Common myeloid progenitor, CD34-positive (primary cell): ENCODE measurements at places on chromosomes 5 and 9.

DNA sequence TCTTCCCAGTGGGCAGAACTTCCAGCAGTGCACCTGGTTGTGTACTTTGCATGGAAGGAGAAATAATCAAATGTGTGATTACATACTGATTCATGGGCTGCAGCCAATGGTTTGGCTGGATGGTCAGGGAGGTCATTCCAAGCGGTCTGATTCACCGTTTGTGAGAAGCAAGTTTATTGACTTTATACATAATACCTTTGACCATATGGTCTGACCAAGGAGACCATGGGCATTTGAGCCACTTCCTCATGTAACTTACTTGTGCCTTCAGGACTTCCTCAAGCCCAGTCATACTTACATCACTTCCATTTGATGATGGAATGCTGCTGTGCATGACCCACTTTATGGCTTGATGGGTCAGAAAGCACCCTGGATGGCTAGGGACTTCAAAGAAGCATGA, 41.1 kb downstream of the DAP start:
- no peak for DNase-seq

GRCh38 chr5:80565330-80565729, 4.8 kb downstream of the ANKRD34B start:
- DNase-seq = no peak

DNA sequence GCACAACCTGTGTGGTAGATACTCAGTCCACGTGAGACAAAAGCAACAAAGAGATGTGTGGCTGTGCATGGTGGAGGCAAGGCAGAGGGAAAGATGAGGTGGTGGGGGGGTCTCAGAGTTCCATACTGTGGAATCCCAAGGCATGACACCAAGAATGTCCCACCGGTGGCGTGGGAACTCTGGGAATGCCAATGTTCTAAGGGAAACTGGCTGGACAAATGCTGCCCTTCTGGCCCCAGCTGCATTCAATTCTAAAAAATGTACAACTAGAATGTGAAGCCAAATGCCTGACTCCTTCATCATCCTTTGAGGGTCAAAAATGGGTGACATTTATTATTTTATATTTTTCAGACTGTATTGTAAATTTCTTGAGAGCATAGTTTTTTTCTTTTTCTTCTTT, 58.2 kb upstream of the EQTN start:
- no peak for DNase-seq

- DNase-seq = no peak
Observed at GRCh38 chr9:89716559-89716958, 111.7 kb downstream of the GADD45G start.

DNA sequence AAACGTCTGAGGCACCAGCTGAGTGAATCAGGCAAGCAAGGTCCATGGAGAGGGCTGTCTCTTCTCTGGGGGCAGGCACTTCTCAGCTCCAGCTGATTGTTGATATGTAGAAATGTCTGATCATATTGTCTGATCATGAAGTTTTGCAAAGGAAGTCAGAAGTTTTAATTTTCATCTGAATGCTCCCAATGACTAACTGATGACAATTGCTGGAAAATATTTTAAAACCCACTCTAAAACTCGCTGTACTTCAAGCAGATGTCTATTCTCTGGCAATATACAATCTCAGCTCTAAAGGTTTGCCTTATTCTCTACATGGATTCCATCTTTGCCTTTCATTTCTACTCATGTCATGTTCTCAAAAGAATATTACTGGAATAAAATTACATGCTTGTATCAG, 12.7 kb downstream of the PLK2 start:
- no peak for DNase-seq

DNA sequence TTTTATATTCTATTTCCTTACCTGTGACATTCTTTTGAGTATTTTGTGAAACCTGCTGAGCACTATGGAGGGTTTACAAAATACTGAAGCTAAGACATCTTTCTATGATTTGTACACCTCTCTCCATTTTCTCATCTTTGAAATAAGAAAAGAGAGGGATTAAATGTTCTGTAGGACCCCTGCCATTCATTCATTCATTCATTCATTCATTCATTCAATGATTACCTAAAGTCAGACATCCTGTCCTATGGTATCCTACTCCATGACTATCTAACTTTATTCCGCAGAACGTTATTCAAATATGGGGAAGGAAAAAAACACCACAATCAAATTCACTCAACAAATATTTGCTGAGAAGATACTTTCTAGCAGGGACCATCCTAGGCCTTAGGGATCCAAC, 51.4 kb downstream of the AP3B1 start:
- no peak for DNase-seq

GRCh38 chr5:75331-76320, 16.3 kb upstream of the PLEKHG4B start:
- no peak for DNase-seq

DNA sequence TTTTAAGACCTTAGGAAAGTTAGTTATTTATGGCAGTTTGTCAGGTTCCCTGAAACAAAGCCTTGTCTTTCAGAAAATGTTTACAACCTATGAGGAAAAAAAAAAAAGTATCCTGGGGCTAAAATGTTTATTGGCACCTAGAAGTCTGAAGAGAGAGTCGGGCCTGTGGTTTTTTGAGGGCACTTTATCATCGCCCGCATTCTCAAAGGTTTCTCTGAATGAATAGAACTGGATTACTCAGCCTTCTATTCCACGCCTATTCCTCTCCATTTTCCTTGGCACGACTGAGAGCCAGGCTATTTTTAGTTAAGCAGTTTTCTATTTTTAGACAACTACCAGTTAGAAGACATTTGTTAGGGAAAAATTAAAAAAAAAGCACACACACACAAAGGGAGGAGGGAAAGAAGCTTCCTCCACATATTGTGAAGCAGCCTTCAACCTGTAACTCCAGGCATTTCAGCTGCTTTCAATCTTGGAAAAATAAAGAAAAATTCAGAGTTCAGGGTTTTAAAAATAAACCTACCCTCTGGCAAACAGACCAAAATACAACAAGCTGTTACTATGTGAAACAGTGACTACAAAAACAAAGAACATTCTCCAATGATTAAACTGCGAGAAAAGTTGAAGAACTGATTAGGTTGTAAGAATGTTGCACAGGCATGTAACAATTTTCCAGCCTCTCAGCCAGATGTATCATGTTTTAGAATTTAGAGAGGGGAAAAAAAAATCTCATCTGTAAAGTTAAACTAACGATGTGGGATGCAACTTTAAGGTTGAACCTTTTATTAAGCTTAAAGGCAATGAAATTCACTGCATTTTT, 97.0 kb downstream of the MEF2C start:
- peak; percentile 78 for DNase-seq
